Midbrain (tissue), 1 donor: ENCODE measurements at places on chromosomes 11 and 22.

DNA sequence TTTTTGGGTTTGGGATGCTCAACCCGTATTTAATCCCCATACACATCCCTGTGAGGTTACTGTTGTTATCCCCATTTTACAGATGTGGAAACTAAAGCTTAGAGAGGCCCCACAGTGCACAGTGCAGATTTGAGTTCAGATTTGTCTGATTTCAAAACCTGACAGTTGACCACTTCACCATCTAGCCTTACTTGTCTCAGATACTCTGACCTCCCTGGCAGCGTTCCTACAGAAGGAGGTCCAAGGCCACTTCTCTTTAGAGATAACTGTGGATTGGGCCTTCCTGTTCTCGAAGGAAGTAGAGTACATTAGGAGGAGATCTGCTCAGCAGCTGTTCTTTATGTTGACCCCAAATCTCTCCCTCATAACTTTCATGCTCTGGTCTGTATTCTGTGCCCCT, 46.7 kb upstream of the CTTN start:
- DNase-seq: no peak

DNA sequence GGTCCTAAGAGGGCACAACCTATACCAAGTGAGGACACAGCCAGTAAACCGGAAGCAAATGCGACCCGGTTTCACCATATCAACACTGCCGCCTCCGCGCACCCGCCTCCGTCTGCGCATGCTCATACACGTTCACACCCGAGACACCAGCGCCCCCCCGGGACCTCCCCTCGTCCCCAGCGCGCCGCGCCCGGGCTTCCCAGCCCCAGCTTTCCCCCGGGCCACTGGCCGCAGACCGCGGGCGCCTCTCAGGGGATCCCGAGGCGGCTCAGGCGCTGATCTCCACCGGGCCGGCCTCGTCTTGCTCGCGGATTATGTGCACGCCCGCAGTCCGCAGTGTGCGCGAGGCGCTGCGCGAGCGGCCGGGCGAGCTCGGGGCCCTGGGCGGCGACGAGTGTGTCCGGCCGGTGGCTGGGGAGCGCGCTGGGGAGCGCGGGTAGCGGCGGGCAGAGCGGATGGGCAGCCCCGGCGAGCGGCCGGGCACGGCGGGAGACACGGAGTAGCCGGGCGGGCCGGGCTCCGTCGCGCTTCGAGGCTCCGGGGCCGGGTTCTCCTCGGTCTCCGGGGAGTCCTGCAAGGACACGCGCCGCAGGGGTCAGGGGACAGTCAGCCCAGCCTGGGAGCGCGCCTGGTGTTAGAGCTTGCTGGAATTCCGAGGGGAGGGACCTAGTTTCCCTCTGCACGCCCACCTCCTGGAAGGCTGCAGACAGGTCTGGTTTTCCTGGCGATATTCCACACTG, 2.0 kb downstream of the HEPN1 start:
- DNase-seq: no peak

DNA sequence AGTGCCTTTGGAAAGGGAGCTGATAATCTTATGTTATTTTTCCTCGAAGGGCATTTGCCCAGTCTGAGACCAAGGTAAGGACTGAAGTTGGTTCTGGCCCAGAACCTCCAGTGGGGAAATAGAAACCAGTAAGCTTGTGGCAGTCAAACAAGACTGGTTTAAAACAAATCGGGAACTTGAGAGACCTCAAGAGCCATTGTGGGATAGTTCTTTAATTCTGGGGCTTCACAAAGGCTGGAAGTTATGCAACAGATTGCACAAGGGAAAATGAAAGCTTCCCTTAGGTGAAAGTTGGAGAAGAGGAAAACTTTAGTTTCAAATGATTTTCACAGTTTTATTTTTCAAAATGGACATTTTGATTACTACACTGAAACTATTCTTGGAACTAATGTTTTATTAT, 33.5 kb upstream of the RAB38 start:
- DNase-seq: no peak

- DNase-seq: no peak
These were observed 8.3 kb upstream of the INSC start for GRCh38 chr11:15106201-15106965.

DNA sequence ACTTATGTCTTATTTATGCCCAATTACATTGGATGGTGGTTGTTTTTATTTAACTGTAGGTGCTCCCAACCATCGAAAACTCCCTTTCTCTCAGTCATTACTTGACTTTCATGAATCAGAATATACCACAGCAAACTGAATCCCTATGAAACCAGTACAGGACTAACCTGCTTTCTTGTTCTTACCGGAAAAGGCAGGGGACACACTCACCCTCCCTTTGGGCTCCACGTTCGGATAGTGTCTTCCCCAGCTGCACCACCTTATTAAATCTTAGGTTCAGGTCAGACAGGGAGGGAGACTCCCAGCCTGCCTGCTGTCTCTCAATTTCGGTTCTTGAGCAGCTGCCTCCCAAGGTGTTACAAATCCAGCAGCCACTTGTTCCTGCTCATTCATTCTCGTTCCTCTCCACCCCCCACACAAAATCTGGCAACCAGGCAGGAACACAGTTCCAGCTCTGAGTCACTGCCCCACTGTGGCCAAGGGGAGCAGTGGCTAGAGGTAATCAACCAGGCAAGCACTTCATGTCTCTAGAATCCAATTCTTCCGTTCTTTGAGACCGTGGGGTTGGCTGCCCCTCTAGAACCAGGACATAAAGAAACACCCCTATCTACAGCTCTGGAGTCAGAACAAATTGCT, 133.0 kb downstream of the PLEKHA7 start:
- DNase-seq: peak; percentile 46

- no peak for DNase-seq
These were observed 65.4 kb upstream of the B3GAT1 start for GRCh38 chr11:134477486-134477885.

DNA sequence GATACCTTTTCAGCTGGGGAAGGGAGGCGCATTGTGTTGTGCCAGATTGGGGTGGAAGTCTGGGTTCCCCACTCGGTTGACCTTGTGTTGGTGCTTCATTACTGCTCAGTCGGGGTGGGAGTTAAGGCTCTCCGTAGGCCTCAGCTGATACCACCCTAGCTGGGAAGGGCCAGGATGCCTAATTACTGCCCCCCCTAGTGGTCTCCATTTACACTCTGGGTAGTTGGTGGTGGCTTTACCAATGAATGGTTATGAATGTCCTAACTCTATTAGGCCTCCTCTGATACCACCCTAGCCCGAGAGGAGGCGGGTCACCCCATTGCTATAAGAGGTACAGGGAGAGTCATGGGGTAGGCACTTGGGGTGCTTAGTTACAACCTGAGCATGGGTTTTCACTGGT, 27.5 kb upstream of the HIKESHI start:
- no peak for DNase-seq

DNA sequence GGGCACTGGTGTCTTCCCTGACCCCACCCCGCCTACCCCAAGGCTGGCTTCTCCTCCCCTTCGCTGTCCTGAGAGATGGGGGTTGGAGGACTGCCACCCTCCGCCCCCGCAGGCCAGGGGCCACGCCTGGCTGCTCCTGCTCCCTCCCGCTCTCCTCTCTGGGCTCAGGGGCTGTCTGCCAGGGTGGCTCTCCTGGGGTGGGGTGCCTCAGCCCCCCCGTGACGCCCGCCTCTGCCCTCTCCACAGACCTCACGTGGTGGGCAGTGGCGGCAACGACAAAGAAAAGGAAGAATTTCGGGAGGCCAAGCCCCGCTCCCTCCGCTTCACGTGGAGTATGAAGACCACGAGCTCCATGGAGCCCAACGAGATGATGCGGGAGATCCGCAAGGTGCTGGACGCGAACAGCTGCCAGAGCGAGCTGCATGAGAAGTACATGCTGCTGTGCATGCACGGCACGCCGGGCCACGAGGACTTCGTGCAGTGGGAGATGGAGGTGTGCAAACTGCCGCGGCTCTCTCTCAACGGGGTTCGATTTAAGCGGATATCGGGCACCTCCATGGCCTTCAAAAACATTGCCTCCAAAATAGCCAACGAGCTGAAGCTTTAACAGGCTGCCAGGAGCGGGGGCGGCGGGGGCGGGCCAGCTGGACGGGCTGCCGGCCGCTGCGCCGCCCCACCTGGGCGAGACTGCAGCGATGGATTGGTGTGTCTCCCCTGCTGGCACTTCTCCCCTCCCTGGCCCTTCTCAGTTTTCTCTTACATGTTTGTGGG, 8.1 kb downstream of the RCOR2 start:
- DNase-seq: no peak

DNA sequence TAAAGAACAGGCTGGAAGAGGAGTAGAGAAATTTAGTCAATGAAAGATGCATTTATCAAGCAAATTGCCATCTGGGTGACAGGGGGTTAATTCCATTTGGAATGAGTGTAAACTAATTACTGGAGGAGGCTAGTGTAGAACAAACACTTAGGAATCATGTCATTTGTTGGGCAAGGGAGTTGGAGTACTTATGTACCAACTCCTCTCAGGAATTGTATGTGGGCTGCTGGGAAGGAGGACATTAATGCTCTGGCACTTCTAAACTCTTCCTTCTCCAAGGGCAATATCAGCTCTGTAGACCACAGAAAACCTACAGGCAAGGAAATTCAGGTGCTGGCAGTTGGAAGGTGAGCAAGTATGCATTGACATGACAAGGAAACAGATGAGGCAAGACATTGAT, 141.0 kb downstream of the MSANTD4 start:
- no peak for DNase-seq

- peak; percentile 9 for DNase-seq
These were observed 424.6 kb downstream of the BUD13 start for GRCh38 chr11:116348226-116348625.

DNA sequence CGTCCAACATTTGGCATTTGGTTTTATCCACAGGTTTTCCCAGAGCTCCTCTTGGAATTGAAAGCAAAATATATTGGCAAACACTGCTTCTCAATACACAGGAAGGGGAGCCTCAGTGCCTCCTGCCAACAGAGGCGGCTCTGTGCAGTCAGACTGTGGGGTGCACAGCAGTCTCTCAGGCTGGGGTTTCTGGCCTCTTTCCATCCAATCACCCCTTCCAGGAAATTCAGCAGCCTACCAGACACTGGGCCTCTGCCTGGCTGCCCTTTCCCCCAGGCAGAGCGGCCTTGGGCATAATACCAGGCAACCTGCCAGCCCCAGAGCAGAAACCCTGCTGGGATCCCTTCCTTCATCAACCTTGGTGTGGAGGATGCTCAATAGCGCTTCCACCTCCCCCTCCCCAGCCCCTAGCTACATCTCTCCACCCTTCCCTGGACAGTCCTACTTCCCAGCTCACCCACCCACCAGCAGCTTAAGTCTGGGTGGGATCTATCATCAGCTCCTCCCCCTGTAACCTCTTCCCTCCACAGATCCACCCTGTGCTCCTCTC, 17.8 kb upstream of the RAPSN start:
- peak; percentile 84 for DNase-seq

DNA sequence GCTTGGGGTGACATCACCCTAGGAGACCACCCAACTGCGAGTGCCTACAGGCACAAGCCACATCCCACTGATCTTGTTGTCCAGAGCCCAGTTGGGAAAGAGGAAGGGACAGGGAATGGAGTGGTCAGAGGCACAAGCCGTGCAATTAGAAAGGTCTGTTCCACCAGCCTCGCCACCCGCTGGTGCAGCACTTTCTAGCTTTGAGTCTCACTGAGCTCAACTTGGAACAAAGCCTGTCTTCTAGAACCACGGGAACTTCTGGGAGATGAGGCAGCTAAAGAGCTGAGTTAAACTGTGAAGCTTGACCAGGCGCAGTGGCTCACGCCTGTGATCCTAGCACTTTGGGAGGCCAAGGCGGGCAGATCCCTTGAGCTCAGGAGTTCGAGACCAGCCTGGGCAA, 29.3 kb downstream of the TPBGL start:
- no peak for DNase-seq

- DNase-seq: no peak
These were observed 94.1 kb upstream of the SC5D start for GRCh38 chr11:121198491-121198890.

DNA sequence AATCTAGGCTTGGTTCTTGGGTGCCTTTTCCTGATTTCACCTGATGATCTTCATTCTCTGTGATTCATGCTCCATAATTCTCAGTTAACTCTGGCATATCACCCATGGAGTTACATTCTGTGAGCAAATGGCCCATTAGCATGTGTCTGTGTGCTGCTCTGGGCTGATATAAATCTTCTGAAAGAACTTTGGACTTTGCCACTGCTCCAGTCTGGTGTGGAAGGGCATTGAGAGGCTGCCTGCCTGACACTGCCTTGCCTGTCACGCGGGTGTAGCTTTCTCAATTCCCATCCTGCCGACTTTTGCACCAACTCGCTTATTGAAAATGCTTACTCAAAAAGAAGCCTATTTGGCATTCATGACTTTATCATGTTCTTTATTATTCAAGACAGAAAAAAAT, 42.2 kb downstream of the FAT3 start:
- no peak for DNase-seq

DNA sequence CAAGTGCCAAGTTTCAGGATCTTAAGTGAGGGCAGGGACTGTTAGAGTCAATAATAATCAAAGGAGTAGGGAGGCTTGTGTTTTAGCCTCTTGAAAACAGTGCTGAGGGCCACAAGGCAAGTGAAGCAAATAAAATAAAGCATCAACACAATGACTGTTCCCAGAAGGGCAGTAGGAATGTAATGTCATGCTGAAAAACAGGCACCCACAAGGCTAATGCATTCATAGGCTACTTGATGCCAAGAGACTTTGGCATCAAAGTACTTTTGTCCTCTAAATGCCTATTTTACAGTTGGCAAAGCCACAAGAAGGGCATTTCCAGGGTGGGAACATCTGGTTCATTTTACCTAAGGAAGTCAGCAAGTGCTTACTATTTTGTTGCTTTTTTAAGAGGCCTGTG, 22.9 kb downstream of the RAB39A start:
- DNase-seq: no peak

DNA sequence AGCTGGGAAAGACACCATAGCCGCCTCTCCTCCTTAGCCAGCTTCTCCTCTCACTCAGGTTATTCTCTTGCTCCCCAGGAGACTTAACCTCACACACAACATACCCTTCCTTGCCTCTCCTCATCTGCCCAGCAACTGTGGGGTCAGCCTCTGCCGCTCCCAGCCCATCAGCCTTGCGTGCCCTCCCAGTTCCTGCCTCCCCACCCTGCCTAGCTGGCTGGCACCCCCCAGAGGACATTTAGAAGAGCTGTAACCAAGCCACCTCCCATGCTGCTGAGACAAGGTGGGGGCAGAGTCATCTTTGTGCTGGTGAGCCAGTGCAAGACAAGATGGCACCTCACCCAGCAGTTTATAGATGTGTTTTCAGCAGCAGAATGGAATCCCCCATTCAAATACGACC, 38.2 kb downstream of the TOM1 start:
- DNase-seq: no peak

GRCh38 chr11:95297680-95298452, 66.9 kb upstream of the SESN3 start:
- DNase-seq: no peak

- no peak for DNase-seq
These were observed 5.9 kb downstream of the SYVN1 start for GRCh38 chr11:65128182-65129145.

DNA sequence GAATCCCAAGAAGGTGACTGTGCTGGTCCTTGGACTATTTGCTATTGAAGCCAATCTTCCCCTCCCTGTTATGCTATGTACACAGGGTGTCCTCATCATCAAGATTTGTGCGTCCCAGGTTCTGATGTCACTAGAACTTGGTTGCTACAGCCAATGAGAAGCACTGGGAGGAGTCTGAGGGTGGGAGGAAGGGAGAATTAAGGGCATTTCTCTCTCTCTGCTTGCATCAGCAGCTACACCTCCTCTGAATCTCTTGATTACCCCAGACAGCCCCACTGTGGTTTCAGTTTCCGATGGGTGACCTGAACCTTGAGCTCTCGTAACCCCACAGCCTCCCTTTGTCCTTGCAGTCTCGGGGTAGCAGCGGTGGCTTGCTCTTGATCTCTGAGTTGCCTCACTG, 212.4 kb upstream of the SESN3 start:
- DNase-seq: no peak
